ENCODE measurements at places on chromosomes 12 and 14.

DNA sequence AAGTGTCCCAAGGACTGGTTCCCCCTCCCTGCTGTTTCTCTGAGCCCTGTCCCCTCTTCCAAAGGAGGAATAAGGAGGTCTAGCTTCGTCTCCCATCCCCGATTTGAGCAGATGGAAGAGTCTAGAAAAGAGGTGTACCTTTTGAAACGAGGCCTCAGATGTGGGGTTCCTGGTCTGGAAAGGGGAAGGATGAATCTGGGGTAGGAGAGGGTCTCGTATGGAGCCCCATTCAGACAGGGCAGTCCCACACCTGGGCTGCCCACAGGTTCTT, 13.3 kb downstream of the MEG3 start:
- DNase-seq, result no peak

- DNase-seq, result no peak
Measured at GRCh38 chr12:44287545-44287944, 451.7 kb downstream of the TMEM117 start.

DNA sequence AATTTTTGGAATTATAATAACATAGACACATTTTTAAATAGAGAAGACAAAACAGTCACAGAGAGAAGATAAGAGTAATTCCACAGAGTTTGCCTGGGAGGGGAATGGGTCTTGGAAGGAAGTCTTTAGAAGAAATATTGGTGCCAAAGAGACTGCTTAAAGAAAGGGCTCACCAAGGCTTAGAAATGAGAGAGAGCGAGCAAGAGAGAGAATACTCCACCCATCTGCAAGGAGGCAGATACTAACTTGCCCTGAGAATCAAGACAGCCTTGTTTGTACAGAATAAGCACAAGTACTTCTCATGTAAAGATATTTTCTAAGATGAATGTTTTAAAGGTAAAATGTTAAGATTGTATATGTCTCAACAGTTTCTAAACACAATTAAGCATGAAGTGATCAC, 165.5 kb downstream of the SLC38A4 start:
- DNase-seq, result no peak

GRCh38 chr14:66965831-66966230, 223.4 kb upstream of the GARIN2 start:
- no peak for DNase-seq

GRCh38 chr12:113083863-113084435, 27.4 kb downstream of the DTX1 start:
- DNase-seq, result no peak

DNA sequence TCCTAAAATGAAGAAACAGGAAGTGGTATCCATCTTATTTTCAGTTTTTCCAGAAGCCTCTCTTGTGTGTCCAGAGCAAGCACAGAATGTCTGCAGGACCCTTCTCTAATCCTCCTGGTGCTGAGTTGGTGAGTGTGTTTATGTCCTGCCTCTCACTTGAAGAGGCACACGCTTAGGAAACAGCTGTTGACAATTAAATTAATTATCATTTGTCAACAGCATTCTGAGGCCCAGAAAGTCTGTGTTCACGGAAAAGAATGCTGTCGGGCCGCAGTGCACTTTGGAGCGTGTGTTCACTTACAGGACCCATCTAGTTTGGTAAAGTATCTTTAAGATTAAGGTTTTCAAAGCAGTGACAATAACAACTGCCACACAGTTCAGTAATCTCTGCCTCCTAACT, 70.5 kb downstream of the LMNTD1 start:
- DNase-seq, result no peak

GRCh38 chr12:67355428-67356379, 86.5 kb downstream of the CAND1 start:
- peak; percentile 21 for DNase-seq

DNA sequence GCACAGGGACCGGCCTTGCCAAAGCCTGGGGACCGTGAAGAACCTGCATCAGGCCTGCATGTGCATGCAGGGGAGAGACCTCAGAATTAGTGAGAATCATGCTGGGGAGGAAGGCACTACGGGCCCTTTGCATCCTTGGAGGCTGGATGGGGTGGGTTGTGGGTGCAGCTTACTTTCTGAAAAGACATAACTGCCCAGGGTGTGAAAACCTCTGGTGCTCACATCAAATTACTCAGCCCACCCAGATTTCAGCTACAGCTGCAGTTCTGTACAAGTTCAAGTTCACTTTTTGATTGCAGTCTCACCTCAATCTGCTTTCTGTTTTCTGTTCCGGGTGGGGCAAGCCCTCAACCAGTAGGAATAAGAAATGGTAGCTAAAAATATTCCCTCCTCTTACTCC, 130.6 kb downstream of the SLC15A4 start:
- DNase-seq, result no peak

DNA sequence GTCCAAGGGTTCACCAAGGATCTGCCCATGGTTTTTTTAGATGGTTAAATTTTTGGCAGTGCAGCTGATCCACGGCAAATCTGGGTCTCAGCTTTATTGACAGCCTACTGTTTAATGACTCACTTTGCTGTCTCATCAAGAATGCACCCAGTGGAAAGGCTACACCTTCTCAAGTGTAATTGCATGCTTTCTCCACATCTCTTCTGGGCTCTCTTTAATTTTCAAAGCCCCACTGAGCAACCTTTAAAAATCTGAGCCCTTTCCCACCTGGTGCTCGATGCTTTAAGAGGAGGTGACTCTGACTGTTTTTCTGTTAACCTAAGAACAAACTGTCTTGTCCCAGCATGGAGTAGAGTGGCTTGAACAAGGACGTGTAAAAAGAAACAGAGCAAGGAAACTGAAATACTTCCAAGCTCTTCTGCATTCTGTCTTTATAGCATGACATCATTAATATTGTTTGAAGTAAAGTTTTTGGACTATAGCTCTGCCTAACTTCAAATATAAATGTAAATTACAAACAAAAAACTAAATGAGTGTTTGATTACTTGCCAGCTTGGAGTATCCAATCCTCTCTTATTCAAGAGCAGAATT, 214.2 kb upstream of the KRR1 start:
- no peak for DNase-seq

DNA sequence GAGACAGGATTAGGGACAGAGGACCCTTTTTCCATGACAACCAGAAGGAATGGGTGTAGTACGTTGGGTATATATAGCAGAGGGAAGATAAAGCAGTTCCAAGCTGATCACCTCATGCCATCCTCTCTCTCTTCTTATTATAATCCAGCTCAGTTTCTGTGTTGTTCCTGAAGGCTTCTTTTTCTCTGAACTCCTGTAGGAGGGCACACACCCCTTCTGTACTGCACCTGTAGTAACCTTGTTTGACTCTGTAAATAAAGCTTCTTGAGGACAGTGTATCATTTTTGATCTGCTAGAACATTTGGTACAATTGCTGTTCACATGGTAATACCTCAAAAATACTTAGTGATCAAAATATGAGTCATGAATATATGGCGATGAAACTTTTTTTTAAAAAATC, 33.5 kb downstream of the HELB start:
- no peak for DNase-seq

GRCh38 chr12:24378548-24379407, 429.3 kb upstream of the SOX5 start:
- no peak for DNase-seq
